Activated CD4-positive, alpha-beta T cell treated with anti-CD3 and anti-CD28 coated beads, Interleukin-2, amount 10 ng/mL, durations not matched to agents 24 days and 14 days (primary cell): ENCODE measurements at places on chromosomes 1 and 21. TPM values are rescaled to one million over a fixed set of nuclear protein-coding genes. Genes with fewer than 3 reads are reported as not detected.

The FAM110D gene
- 0.07 and 0.09 TPM in 2 replicates for total RNA-seq

DNA sequence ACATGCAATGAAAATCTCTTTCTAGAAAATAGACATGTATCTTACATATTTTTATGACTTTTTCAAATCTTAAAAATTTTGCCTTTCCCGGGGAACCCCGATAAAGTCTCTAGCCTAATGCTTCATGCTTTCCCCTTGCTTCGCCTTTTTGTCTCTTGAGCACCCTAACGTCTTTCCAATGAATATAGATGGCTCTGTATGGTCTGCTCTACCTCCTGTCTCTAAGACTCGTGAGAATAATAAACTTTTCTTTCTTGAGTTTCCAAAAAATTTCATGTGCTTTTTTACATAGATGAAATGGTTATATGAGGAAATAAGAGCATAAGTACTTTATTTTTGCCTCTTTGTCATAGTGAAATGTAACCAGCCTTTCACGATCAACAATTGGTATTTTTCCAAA is 202.6 kb downstream of the PDE4B start:
- no peak for DNase-seq

- DNase-seq, result no peak
These were observed 26.4 kb downstream of the LAMB3 start for GRCh38 chr1:209625791-209626285.

The TIAM1 gene
- total RNA-seq, result 104 and 105 TPM in 2 replicates

The TRIM58 gene
- 0.23 and 0.24 TPM in 2 replicates for total RNA-seq

DNA sequence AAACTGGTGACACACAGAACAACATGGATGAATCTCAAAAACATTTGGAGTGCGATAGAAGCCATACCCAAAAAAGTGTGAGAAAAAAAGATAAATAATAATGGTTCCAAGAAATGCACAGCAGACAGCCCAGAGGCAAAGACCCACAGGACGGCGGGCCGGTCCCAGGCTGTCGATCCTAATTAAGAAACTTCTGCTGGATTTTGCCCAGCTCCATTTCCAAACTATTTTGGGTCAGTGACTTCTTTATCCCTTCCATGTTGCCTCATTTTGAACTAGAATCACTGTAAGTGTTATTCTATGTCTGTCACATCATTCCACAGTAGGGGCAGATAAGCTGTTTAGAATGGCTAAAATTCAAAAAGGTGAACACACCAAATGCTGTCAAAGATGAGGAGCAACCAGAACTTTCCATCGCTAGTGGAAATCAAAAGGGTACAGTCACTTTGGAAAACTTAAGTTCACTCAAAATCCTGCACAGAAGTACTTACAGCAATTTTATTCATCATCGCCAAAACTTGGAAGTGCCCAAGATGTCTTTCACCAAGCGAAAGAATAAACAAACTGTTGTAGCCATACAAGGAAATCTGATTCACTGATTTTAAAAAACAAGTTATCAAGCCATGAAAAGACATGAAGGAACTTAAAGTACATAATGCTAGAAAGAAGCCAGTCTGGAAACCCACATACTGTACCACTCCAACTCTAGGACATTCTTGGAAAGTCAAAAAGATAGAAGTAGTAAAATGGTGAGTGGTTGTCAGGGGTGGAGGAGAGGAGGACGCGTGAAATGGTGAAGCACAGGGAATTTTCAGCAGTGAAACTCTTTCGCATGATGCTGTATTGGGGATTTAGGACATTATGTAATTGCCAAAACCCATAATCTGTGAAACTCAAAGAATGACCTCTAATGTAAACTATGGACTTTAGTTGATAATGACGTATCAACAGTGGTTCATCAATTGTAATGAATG is 7.5 kb downstream of the NBPF1 start:
- peak; percentile 62 for DNase-seq

- no peak for DNase-seq
These were observed 9.5 kb downstream of the SLC45A3 start for GRCh38 chr1:205670611-205671430.

DNA sequence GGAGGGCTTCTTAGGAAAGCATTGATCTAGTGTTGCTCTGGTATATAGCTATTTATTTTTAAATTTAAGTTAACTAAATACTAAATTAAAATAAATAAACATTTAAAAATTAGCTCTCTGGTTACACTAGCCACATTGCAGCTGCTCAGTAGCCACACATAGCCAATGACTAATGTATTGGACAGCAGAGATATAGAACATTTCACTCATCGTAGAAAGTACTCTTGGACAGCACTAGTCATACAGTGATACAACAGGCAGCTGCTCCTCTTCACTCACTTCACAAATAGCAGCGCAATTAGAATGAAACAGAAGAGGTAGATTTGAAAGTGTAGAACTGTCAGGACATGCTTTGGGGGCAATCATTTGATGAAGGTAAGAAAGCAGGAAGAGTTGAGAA is 245.4 kb downstream of the PBX1 start:
- DNase-seq, result no peak

DNA sequence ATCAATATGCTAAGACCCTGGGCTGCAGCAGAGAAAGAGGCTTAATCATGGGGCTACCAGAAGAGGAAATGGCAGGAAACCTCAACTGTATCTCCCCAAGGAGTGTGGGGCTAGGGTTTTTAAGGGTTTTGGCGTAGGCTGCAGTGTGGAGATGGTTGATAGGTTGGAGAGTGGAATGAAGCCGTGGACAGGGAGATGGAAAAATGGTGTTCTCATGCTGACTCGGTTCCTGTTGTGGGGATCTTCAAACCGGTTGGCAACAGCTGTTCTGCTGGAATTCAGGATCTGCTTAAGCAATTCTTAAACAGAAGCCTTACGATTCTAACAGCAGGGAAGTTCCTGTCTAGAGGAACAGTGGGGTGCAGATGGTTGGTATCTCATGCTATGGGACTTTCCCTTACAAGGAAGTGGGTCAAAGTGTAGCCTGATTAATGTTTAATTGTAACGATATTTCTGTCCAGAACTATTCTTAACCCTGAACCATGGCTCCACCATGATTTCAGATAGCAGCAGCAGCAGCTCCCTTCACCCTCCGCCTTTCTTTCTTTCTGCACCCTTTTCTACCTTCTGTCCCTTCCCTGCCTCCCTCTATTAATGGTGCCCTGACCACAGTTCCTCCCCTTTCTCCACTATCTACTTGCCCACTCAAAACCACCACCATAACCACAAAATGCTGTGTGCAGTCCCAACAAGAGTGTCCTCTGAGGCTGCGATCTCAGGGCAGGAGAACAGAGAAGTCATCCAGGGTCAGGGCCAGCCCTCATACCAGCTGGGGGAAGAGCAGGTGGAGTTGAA is 30.8 kb downstream of the RSPH1 start:
- DNase-seq, result no peak

- DNase-seq, result no peak
These were observed 77.7 kb downstream of the CYYR1 start for GRCh38 chr21:26495283-26495849.

- DNase-seq, result peak; percentile 72
These were observed 42.6 kb downstream of the DNM3 start for GRCh38 chr1:171883849-171884248.

DNA sequence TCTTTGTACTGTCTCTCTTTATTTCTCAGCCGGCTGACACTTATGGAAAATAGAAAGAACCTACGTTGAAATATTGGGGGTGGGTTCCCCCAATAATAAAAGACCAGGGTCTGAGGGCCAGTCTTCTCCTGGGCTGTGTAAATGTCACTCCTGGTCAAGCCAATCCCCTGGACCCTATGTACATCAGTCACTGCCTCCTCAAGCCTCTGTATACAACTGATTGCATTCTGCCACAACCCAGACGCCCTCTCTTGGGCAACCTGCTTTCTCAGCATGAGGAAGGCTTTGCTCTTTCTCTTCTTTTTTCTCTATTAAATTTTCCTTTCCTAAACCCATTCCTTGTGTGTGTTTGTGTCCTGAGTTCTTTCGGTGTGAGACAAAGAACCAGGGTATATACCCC is 84.1 kb upstream of the SERBP1 start:
- no peak for DNase-seq

GRCh38 chr1:175208773-175209492 is 16.4 kb upstream of the KIAA0040 start:
- DNase-seq, result peak; percentile 90

- DNase-seq, result no peak
These were observed 1.9 kb upstream of the FOXJ3 start for GRCh38 chr1:42336978-42337377.

GRCh38 chr21:46284733-46285132 is 678 bp downstream of the MCM3AP start:
- no peak for DNase-seq

DNA sequence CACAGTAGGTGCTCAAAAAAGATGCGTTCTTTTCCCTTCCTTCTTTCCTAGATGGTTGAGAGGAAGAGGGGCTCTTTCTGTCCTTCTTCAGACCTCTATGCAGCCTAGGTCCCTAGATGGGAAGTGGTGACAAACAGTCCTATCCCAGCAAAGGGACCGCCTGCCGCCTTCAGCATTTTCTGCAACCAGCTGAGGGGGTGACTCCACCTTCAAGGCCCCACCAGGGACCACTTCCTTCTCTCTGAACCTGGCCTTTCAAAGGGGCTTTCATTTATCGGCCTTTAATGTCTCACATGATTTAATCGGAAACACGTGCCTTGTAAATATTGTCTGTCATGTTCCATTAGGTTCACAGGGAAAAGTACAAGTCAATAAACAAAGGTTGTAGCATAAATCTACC is 32.6 kb downstream of the GLIS1 start:
- no peak for DNase-seq

DNA sequence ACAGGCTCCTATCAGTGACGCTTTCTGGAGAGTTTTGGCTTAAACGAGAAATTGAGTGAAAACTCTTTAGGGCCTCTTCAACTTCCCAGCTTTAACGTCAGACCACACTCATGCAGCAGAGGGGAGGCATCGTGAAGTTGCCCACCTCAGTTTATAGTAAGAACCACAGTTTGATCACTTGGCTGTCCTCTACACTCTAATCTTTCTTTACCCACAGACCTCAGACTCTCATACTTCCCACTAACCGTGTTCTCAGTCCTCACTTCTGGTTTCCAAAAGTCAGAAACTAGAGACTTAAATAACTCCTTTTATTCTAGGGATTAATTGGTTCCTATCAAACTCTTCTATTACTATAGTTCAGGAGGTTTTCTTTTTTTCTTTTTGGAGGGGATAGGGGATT is 302.2 kb downstream of the NTNG1 start:
- DNase-seq, result no peak

The FCRLA gene
- total RNA-seq, result not detected in 2 replicates

DNA sequence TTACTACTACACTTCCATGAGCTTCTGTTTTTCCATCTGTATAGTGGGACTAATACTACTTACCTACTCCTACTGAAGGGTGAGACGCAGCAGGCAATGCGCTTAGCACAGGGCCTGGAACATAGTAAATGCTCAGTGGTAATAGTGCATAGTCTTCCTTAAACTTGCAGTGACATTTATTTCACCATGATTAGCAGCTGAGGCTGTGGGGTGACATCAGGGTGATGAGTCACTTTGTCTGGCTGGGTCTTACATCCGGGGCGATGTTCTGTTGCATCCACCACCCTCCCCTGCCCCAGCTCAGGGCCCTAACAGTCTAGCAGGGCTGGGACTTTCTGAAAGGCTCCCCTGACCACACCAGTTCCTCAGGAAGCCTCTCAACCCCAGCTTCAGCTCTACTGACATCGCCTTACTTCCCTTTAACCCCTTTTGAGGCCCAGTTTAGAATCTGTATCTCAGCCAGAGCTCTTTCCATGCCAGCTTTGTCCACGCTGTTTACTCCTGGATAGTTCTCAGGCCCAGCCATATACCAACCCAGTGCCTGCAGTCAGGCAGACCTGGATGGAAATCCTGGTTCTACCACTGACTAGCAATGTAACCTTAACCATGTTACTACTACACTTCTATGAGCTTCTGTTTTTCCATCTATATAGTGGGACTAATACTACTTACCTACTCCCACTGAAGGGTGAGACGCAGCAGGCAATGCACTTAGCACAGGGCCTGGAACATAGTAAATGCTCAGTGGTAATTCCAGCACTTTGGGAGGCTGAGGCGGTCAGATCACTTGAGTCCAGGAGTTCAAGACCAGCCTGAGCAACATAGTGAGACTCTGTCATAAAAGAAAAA is 66.3 kb downstream of the CD58 start:
- DNase-seq, result peak; percentile 96

The NBPF4 gene
- 0.14 TPM in 1 of 2 replicates, not detected in the other for total RNA-seq

DNA sequence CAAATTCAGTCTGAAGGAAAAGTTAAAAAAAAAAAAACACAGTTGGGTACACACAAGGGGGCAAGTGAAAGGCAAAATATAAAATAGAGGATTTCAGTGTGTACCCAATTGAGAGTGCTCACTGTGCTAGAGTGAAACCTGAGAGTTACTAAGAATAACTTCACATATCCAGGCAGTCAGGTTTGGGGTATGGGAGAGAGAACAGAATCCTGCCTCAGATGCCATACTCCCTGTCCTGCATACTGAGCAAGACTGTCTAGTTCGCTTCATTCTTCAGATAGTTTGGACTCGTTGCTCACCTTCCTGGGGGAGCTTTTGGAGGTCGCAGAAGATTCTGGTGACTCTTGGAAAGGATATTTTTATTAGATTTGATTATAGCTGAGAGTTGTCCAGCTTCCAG is 20.4 kb downstream of the CEP85 start:
- DNase-seq, result no peak

- DNase-seq, result peak; percentile 67
These were observed 172.3 kb downstream of the SIPA1L2 start for GRCh38 chr1:232457595-232457994.

- DNase-seq, result no peak
These were observed 42.1 kb downstream of the KCNH1 start for GRCh38 chr1:211091867-211092266.

The APOBEC4 gene
- total RNA-seq, result not detected in 2 replicates

- DNase-seq, result no peak
These were observed 77.5 kb downstream of the CD34 start for GRCh38 chr1:207833381-207833780.

- no peak for DNase-seq
These were observed 49.2 kb upstream of the EDN2 start for GRCh38 chr1:41533731-41534080.

DNA sequence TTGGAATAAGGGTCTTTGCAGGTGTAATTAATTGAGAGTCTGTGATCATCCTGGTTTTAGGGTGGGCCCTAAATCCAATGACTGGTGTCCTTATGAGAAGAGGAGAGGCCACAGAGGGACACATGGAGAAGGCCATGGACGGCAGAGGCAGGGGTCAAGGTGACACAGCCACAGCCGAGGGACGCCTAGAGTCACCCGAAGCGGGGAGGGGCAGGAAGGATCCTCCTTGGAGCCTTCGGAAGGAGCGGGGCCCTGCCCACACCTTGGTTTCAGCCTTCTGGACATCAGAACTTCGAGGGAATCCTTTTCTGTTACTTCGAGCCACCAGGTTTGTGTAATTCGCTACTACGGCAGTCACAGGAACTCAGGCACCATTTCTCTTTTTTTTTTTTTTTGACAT is 31.1 kb downstream of the RRP1 start:
- DNase-seq, result no peak

The VSIG8 gene
- total RNA-seq, result not detected in 2 replicates

GRCh38 chr1:237269938-237270337 is 228.0 kb downstream of the RYR2 start:
- no peak for DNase-seq

GRCh38 chr1:179126338-179127060 is 44.6 kb downstream of the TOR3A start:
- DNase-seq, result no peak

The HPDL gene
- 39.6 and 39.8 TPM in 2 replicates for total RNA-seq

The CFHR3 gene
- total RNA-seq, result not detected in 2 replicates

- DNase-seq, result no peak
These were observed 52.8 kb upstream of the TMPRSS2 start for GRCh38 chr21:41560661-41561158.
